ENCODE measurements at places on chromosomes 13 and 19. TPM values are rescaled to one million over a fixed set of nuclear protein-coding genes. Genes with fewer than 3 reads are reported as not detected.

The C19orf73 gene
- total RNA-seq, result 0.26 TPM

The ZNF90 gene
- 1.5 TPM for total RNA-seq

The POGLUT2 gene
- 28.9 TPM for total RNA-seq

The EPS8L1 gene
- total RNA-seq, result 0.07 TPM

The C19orf85 gene
- not detected for total RNA-seq

The CA11 gene
- 0.99 TPM for total RNA-seq

The PRKCG gene
- not detected for total RNA-seq

The CLIP3 gene
- total RNA-seq, result 42.9 TPM

The PBX4 gene
- total RNA-seq, result 0.10 TPM

The PSG11 gene
- not detected for total RNA-seq

The OSCAR gene
- total RNA-seq, result 0.63 TPM

The ZNF146 gene
- 64.4 TPM for total RNA-seq

The LPAR2 gene
- 1.7 TPM for total RNA-seq

The SIRT6 gene
- 13.8 TPM for total RNA-seq

The CBLC gene
- 0.07 TPM for total RNA-seq

The DKKL1 gene
- not detected for total RNA-seq

The ZNF442 gene
- total RNA-seq, result 2.4 TPM

The ZNF835 gene
- 0.65 TPM for total RNA-seq

The MEF2B gene
- not detected for total RNA-seq

The LIM2 gene
- total RNA-seq, result not detected

The DCT gene
- total RNA-seq, result 0.20 TPM

The LRRC63 gene
- total RNA-seq, result not detected

Data from smooth muscle cell of the pulmonary artery (primary cell).